Stimulated activated CD4-positive, alpha-beta T cell treated with anti-CD3 and anti-CD28 coated beads, Interleukin-12 subunit alpha, Interleukin-12 subunit beta, amount 100 ng/mL, for 24 hours (primary cell): ENCODE measurements at places on chromosomes 5 and 9.

GRCh38 chr5:26864061-26864460 lies 174.3 kb downstream of the CDH9 start:
- DNase-seq: no peak

GRCh38 chr9:92140074-92140753 lies 25.0 kb upstream of the SPTLC1 start:
- peak; percentile 39 for DNase-seq

- no peak for DNase-seq
Measured at GRCh38 chr5:5616247-5616895, 193.9 kb downstream of the ICE1 start.

GRCh38 chr5:377326-377981 lies 55.9 kb downstream of the AHRR start:
- no peak for DNase-seq
